ENCODE measurements at places on chromosomes 16 and 17.

GRCh38 chr16:15650698-15651171 is 690 bp downstream of the NDE1 start:
- DNase-seq, result peak; percentile 35

- DNase-seq, result no peak
Observed at GRCh38 chr16:84570739-84571403, 47.0 kb downstream of the COTL1 start.

DNA sequence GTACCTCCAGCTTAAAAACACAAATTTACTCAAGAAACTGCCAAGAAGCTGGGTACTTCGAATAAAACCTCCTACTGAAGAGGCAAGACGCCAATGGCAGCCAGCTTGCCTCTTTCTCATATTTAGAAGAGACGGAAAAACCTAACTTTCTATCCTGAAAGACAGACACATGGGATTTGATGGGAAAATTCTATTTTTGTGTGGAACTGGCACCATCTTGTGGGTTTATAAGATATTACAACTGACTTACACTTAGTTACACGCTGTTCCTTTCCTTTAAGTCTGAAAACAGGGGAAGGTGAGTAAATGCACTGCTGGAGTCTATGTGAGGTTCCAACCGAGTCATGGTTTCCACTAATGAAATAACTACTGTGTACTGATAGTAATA is 10.3 kb downstream of the ZNF18 start:
- peak; percentile 8 for DNase-seq

- DNase-seq, result no peak
Observed at GRCh38 chr17:59757043-59757442, 49.6 kb downstream of the VMP1 start.

- peak; percentile 83 for DNase-seq
Observed at GRCh38 chr16:19886073-19886941, 1.7 kb upstream of the GPRC5B start.

DNA sequence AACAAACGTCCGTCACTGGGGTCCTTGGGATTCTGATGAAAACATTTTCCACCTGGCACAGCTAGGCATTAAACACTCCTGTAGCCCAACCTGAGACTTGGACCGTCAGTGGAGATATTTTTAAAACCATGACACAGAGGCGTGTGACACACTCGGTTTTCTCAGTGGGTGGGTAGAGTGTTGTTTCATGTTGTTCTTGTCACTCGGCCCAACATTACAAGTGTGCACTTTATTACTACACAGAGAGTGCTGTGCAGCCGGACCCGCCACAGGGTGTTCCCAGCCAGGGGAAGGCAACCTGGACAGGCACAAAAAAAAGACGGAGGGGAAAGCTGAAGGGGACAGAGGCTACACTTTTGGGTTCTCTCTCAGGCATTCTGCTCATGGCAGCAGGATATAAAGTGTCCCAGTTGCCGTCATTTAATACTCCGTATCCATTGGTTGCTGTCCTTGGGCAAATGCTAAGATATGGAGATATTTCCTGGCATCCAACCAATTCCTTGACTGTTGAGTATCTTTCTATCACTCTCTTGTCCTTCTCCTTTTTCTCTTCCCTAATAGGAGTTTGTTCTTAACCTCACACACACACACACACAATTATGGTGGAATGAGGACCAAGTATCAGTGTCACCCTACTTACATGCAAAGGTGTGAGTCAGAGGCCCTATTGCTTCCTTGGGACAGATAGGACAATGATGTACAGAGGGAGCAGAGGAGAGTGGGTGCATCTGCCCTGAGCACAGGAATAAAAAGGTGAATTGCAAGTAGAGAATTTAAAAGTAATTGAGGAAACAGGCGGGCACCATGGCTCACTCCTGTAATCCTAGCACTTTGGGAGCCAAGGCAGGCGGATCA is 154.1 kb upstream of the SOX9 start:
- DNase-seq, result no peak

DNA sequence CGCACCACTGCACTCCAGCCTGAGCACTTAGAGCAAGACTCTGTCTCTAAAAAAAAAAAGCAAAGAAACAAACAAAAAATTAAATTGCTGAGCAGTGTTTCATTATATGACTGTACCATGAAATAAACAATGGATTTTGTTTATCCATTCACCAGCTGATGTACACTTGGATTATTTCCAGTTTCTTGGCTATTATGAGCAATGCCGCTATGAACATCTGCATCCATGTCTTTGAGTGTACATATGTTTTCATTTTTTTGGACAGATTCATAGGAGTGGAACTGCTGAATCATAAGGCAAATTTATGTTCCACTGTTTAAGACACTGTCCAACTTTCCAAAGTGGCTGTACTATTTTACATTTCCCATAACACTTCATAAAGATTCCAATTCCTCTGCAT is 8.0 kb downstream of the RNF157 start:
- no peak for DNase-seq

DNA sequence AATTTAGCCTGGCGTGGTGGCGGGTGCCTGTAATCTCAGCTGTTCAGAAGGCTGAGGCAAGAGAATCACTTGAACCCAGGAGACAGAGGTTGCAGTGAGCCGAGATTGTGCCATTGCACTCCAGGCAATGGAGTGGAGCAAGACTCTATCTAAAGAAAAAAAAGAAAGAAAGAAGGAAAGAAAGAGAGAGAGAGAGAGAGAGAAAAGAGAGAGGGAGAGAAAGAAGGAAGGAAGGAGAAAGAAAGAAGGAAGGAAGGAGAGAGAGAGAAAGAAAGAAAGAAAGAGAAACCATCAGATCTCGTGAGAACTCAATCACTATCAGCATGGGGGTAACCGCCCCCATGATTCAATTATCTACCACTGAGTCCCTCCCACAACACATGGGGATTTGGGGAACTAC is 289.6 kb downstream of the IRX3 start:
- DNase-seq, result no peak

DNA sequence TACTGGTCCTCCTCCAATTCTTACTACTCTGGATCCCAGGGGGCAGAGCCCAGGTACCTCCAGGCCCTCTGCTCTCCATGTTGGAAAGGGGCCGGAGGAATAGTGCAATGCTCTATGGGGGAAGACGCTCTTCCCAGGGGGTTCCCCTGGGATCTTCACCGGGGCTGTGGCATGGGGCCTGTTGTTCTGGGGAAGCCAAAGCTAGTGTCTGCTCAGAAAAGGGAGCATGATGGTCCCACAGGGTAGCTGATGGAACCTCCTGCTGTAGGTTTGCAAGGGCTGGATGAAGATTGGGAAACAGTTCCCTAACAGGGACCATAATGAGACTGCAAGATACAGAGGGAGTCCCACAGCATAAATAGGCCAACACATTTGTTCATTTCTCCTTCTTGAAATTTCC is 114.7 kb downstream of the IRX5 start:
- no peak for DNase-seq

All from nephron progenitor cell (in vitro differentiated cells).